ENCODE measurements at places on chromosomes 1 and 21.

- H3K4me3 ChIP-seq: no peak overlapping the region
- no peaks in the 10 kb centered on the region for H3K27me3 ChIP-seq
- no peak for DNase-seq
- H3K4me1 ChIP-seq: no peaks in the 10 kb centered on the region
- no peaks in the 10 kb centered on the region for H3K36me3 ChIP-seq
- H3K27ac ChIP-seq: no peak overlapping the region
These were observed 5.5 kb upstream of the ST6GALNAC3 start for GRCh38 chr1:76068953-76069561.

GRCh38 chr1:163876546-163876945 is 554.8 kb downstream of the NUF2 start:
- H3K27me3 ChIP-seq: no peaks in the 10 kb centered on the region
- no peaks in the 10 kb centered on the region for H3K36me3 ChIP-seq
- peak; percentile 47 for DNase-seq
- H3K27ac ChIP-seq: no peak overlapping the region

DNA sequence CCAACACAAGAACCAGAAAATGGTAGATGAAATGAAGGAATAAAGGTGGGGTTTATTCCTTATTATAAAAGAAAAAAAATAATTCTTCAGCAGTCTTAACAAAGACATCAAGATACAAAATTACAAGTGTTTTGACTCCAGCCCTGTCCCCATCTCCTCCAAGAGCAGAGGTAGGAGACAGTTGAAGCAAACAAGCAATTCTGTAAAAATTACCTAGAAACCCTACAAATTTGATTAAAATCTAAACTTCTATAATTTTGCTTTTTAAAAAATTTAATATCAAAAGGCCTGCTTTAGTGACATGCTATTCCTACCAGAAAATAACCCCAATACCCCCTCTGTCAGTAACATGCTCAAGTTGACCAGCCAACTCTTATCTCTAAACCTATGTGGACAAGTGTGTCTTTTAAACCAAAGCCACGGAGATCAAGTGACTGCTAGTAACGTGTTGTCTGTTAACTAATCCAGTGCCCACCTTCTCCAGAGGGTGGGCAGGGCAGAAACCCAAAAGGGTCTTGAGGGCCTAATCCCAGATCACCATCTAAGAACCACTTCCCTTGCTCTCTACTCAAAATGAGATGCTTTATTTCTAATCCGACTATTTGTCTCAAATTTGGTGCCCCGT is 8.4 kb downstream of the GLUL start:
- peaks cover 4% of the 10 kb centered on the region for H3K4me1 ChIP-seq
- H3K27ac ChIP-seq: no peak overlapping the region
- H3K4me3 ChIP-seq: no peak overlapping the region
- H3K27me3 ChIP-seq: no peaks in the 10 kb centered on the region

DNA sequence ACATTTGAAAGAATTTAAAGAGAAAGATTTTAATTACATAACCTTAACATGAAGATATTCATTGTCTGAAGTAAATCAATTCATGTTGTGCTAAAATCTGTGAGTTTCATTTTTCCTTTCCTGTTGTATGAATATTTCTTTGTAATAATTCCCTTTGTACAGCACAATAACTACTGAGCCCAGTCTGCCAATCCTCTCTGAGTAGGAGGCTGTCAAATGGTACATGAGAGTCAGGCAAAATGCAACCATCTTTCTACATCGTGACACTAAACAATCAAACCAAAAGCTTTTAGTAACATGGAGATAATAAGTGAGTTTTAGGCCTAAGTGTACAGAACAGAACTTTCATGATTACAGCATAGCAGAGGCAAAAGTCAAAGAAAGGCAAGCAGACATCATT is 165.5 kb downstream of the PLPPR4 start:
- no peak overlapping the region for H3K4me3 ChIP-seq
- no peak for DNase-seq
- no peak overlapping the region for H3K27ac ChIP-seq

DNA sequence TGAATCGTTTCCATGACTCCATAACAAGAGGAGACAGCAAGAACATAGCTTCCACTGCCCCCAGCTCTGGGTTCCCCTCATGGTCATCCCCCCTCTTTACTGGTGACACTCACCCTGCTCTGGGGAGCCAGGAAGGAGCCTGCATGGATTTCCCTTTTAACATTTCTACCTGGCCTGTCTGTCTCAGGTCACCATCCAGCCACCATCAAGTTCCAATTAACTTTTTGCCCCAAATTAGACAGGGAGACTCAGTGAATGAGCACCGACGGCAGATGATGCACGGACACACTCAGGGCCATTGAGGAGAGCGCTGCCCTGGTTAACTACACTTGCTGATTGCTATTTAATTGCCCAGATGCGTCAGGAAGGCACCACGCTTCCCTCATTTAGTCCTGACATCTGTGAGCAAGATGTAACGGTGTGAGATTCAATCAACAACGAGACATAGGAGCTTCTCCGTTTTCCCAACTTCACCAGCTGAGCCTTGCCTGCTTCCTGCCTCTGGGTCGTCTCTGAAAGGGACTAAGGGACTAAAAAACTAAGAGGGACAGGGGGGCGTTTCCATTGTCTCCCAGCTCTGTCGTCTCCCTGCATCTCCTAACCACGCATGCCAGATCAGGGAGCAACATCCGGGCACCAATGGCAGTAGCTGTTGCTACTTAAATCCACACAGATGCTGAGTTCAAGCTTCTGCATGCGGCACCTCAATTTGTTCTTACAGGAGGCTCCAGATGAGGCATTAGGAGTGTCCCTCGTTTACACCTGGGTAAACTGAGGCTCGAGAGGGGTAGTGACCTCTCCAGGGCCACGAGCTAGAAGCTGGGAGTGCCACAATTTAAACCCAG is 426.7 kb downstream of the NPHP4 start:
- H3K36me3 ChIP-seq: no peaks in the 10 kb centered on the region
- DNase-seq: no peak
- H3K4me1 ChIP-seq: no peaks in the 10 kb centered on the region
- H3K4me3 ChIP-seq: no peak overlapping the region
- no peak overlapping the region for H3K27ac ChIP-seq

DNA sequence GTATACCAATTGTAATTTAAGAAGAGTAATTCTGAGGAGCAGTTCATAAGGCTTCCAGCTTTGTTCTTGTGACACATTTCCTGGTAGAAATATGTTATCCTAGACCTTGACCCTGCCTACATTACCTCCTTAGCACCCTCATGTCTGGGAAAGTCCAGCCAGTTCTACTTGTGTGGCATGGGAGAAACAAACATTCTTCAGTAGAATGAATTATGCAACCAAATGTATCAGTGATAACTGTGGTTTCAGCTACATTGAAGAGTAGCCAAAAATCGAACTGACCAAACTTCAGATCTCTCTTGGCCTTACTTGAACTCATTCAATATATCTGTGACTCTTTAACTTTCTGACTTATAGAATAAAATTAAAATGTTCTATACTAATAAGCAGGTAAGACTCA is 308.1 kb upstream of the LYPLAL1 start:
- H3K36me3 ChIP-seq: no peaks in the 10 kb centered on the region
- no peaks in the 10 kb centered on the region for H3K27me3 ChIP-seq
- DNase-seq: no peak
- no peak overlapping the region for H3K4me3 ChIP-seq
- no peak overlapping the region for H3K27ac ChIP-seq

- H3K27me3 ChIP-seq: no peaks in the 10 kb centered on the region
- peaks cover 5% of the 10 kb centered on the region for H3K4me1 ChIP-seq
- no peaks in the 10 kb centered on the region for H3K36me3 ChIP-seq
- DNase-seq: no peak
- no peak overlapping the region for H3K4me3 ChIP-seq
- no peak overlapping the region for H3K27ac ChIP-seq
These were observed 14.4 kb upstream of the ERVH48-1 start for GRCh38 chr21:42939582-42940413.

GRCh38 chr1:226041419-226041818 is 21.1 kb upstream of the H3-3A start:
- no peak overlapping the region for H3K4me3 ChIP-seq
- no peaks in the 10 kb centered on the region for H3K4me1 ChIP-seq
- H3K27ac ChIP-seq: no peak overlapping the region
- H3K36me3 ChIP-seq: no peaks in the 10 kb centered on the region
- H3K27me3 ChIP-seq: no peaks in the 10 kb centered on the region

DNA sequence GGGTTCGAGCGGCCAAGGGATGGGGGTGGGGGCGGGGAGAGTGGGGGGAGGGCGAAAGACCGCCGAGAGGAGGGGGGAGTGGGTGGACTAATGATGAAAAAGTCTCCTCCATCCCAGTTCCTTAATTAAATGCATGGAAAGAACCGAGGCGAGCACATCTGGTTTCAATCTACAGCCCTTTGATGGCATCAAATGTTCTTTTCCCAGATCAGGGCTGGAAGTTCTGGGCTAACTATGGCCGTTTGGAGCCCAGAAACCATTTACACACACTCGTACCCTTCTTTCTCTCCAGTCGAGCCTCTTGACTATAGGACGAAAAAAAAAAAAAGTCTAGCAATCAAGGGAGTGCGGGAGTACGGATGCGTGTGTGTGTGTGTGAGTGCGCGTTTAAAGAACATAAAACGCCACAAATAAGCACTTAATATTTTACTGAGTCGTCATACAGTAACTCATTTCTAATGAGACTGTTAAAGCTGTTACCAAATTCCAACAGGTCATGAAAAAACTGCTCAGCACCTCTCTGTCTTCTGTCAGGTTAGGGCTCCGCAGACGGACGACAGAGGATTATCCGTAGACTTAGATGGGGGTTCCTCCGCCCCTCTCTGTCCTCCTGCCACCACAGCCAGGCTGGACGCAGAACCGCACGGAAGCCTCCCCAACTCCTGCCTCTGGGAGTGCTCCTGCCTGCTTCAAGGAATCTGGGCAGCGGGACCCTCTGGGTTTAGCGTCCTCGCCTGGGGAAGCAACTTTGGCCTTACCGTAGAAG is 2.1 kb upstream of the PRRX1 start:
- no peak overlapping the region for H3K27ac ChIP-seq
- H3K4me3 ChIP-seq: no peak overlapping the region
- no peaks in the 10 kb centered on the region for H3K36me3 ChIP-seq
- DNase-seq: peak; percentile 67

DNA sequence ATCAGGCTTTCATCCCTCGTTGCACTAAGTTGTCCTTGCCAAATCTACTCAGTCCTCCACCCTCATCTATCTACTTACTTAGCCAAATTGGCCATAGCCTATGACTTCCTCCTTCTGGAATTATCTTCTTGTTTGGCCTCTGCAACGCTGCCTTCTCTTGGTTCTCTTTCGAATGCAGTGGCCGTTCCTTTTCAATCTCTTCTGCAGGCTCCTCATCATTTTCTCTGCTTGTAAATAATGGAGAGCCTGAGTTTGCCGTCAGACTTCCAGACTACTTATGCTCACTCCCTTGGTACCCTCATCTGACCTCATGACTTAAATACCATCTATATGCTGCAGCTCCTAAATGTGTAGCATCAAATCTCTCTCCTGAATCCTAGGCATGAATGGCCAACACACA is 22.4 kb upstream of the SRRM1 start:
- H3K4me1 ChIP-seq: no peaks in the 10 kb centered on the region
- H3K36me3 ChIP-seq: no peaks in the 10 kb centered on the region
- DNase-seq: no peak
- H3K4me3 ChIP-seq: no peak overlapping the region
- H3K27me3 ChIP-seq: no peaks in the 10 kb centered on the region

- H3K36me3 ChIP-seq: no peaks in the 10 kb centered on the region
- H3K27ac ChIP-seq: no peak overlapping the region
- H3K4me1 ChIP-seq: no peaks in the 10 kb centered on the region
- H3K27me3 ChIP-seq: no peaks in the 10 kb centered on the region
These were observed 19.5 kb downstream of the ZMYM4 start for GRCh38 chr1:35287807-35288640.

DNA sequence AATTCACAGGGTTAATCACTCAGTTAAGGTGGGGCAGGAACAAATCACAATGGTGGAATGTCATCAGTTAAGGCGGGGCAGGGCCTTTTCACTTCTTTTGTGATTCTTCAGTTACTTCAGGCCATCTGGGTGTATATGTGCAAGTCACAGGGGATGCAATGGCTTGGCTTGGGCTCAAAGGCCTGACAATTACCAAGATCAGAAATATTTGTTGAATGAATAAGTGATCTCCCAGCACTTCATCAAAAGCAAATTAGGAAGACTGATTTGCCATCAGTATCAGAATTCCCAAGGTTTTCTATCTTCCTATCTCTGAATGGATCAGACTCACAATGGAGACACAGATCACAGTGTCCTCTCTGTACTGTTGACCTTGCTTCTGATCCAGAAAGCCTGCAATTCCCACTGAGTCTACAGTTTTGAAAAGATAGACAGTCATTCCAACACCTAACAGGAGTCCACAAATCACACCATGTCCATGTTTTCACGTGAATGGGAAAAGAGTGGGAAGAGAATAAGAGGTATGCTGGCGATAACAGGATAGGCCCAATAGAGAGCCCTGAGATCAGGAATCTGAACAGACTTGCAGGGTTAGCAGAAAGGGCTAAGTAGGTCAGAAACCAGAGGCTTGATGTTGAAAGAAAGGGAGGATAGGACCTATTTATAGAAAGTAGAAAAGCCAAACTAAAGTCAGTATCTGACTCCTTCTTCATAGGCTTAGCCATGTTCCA is 75.3 kb downstream of the KCNK1 start:
- H3K4me1 ChIP-seq: peaks cover 3% of the 10 kb centered on the region
- no peak overlapping the region for H3K27ac ChIP-seq
- DNase-seq: no peak

- H3K27me3 ChIP-seq: no peaks in the 10 kb centered on the region
These were observed at the start of gene ATPAF1 for GRCh38 chr1:46667782-46668760. TSS of gene ATPAF1 (minus strand) at chr1:46668364. CDS start at chr1:46668322, 42 bp downstream.

DNA sequence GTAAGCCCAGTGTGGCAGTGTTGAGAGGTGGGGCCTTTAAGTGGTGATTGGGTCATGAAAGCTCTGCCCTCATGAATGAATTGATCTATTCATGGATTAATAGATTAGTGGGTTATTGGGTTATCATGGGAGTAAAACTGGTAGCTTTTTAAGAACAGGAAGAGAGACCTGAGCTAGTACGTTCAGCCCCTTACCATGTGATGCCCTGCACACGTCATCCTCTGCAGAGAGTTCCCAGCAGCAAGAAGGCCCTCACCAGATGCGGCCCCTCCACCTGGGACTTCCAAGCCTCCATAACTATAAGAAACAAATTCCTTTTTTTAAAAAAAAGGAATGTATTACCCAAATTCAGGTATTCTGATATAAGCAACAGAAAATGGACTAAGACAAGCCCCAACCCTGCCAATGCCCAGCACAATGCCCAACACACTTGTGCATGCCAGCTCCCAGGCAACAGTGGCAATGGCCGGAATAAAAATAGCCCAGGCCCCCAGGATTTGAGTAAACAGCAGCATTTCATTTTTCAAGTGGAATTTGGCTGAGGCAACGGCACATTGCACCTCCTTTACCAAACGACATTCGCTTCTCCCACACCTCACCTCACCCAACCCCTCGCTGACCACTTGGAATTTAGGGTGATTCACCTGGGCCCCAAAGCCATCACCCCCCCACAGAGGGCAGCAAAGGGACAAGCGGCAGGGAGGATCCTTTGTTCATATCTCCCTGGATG is 215.9 kb downstream of the TOMM20 start:
- no peak for DNase-seq
- H3K4me1 ChIP-seq: no peaks in the 10 kb centered on the region
- H3K4me3 ChIP-seq: no peak overlapping the region
- H3K27ac ChIP-seq: no peak overlapping the region
